ENCODE measurements at places on chromosomes 7 and 10.

GRCh38 chr10:103465411-103466179 lies 6.9 kb upstream of the CALHM1 start:
- no peak for DNase-seq

DNA sequence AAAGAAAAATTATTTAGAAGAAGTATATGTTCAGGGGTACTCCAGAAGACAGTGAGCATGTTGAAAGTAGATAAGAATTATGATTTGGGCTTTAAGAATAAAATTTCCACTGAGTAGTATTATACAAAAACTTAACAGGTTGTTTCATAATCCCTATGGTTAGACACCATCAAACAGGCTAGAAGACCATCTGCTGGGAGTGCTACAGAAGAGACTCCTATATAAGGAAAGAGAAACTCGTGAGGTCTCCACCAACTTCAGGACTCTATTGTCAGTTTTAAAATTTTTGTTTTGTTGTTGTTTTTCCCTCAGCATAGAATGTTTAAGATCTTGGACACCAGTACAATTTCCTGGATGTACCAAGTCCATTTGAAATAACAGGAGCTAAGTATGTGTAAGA lies 13.1 kb downstream of the DNAJC1 start:
- no peak for DNase-seq

DNA sequence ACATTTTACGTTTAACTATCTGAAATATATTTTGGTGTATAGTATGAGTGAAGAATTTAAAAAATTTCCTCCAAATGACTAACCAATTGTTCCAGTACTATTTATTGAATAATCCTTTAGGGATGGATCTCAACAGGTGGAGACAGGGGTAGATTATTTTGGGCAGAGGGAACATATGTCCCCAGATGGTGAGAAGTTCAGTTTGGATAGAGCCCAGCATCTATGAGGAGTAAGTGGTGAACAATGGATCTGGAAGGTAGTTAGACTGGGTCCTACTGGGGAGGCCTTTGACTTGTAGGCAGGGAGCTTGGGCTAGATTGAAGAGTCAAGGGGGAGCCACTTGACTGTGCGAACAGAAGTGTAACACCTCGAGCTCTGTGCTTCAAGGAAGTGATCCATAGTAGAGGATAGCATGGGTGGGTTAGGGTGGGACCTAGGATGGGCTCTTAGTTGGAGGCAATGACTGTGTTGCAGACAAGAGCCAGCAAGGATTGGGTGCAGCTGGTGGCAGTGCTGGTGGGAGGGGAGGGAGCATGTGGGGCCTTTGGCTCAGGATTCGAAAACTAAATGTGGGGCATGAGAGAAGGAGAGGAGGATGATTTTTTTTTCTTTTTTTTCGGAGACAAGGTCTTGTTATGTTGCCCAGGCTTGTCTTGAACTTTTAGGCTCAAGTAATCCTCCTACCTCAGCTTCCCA lies 3.9 kb upstream of the PURB start:
- no peak for DNase-seq

- DNase-seq, result no peak
These were observed 1112.7 kb downstream of the TYW1 start for GRCh38 chr7:68109299-68109698.

All from activated T-cell treated with anti-CD3 and anti-CD28 coated beads for 48 hours (primary cell).